ENCODE measurements at places on chromosomes 7 and 10. TPM values are rescaled to one million over a fixed set of nuclear protein-coding genes. Genes with fewer than 3 reads are reported as not detected.

The TM9SF3 gene
- 139 TPM for total RNA-seq

The NPY gene
- total RNA-seq: not detected

GRCh38 chr10:43707770-43708169 is 59.1 kb upstream of the ZNF32 start:
- DNase-seq: no peak

DNA sequence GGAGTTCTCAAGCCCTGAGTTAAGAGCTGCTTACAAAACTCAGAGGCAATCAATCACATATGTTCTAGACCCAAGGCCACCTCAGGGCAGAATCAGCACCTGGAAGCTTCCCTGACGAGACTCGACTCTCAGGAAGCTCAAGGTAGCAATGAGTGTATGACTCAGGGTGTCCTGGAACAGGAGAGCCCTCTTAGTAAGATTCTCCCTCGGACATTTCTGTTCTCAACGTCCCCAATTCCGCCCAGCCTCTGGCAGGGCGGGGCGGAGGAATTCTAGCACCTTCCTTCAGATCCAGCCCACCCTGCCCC is 39.6 kb upstream of the PROSER2 start:
- no peak for DNase-seq

GRCh38 chr7:118863966-118864365 is 639.5 kb downstream of the ANKRD7 start:
- no peak for DNase-seq

GRCh38 chr10:129307141-129307540 is 159.9 kb upstream of the MGMT start:
- DNase-seq: no peak

- DNase-seq: peak; percentile 49
Measured at GRCh38 chr10:69956741-69957230, 95.9 kb upstream of the MACROH2A2 start.

DNA sequence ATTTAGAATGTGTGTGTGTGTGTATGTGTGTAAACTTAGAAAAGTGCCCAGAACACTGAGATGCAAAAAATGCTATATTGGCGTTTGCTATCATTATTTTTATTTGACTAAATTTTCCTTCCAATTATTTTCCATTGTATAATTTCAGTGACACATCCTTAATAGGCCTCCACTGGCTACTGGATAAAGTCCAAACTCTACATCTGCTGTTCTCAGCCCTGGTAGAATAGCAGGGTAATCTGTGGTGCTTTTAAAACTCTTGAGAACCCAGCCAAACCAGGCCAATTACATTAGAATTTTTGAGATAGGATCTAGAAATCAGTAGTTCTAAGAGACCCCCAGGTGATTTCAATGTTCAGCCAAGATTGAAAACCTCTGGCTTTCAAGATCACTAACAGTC is 66.4 kb downstream of the ZNF503 start:
- DNase-seq: no peak

GRCh38 chr7:43758029-43758821 is at the start of gene BLVRA:
BLVRA (plus strand) TSS chr7:43758680; CDS start chr7:43771159, 12,479 bp downstream.
- DNase-seq: peak; percentile 93

DNA sequence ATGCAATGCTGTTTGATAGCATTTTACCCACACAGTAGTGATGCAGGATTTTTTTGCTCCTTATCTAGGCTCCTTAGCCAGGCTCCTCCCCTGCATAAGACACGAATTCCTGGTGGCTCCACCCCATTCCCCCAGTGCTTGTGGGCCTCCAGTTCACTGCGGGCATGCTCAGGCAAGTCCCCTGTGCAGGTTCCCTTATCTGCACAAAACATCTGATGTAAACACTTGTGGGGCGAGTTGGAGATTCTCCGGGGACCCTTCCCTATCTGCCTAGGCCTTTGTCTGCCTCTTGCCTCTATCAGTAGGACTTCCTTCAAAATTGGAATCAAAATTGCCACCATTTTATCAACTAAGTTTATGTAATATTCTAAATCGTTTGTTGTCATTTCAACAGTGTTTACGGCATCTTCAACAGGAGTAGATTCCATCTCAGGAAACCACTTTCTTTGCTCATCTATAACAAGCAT is 5.4 kb upstream of the STK17A start:
- DNase-seq: no peak

DNA sequence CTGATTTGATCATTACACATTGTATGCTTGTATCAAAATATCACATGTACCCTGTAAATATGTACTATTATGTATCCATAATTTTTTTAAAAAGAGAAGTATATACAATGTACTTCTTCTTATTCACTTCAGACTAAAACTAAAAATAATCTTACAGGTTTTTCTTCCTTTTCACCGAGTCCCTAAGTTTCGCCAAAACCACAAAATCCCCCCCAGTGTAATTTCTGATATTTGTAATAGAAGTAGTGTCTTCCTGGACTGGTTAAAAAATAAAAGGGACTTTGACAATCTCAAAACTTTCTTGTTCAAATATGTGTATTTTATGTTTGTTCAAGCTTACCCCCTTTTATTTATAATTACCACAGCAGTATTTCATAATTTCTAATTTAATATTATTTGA is 23.9 kb downstream of the EPC1 start:
- no peak for DNase-seq

- no peak for DNase-seq
Measured at GRCh38 chr10:62000037-62000603, 98.6 kb downstream of the ARID5B start.

- no peak for DNase-seq
Measured at GRCh38 chr10:14838582-14839304, 637 bp downstream of the HSPA14 start.

DNA sequence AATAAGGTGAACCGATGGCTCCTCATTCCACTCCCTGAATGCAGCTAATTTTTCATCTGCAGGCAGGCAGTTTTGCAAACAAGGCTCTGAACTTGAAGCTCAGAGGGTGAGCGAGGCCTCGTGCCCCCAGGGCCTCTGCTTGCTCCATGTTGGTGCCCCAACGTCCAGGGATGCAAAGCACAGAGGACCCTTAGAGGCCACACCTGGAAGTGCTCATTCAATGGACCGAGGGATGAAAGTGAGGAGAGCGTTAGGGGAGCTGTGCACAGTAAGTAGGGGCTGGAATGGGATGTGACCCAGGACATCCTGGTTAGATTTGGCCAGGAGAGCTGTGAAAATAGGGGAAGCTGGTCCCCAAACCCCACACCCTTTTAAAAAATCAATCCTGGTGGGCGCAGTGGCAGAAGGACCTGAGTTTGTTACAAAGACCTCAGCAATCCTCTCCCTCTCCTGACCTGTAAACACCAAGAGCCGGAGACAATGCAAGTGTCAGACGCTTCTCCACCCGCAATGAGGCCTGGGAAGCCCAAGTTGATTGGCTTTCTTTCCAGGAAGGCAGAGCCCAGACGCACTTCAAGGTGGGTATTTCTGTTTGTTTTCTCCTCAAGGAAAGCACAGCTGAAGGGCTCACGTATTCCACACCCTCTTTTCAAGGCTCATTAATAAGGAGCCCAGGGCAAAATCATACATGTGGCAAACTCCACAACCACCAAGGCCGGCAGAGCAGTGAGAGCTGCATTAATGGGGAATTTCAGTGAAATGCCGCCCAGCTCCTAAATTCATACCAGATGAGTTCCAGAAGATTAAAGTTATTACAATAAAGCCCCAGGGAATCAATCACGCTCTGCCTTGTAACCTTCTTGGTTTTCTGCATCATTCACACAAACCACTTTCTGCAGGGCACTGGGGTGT is 14.1 kb upstream of the CXCL12 start:
- DNase-seq: peak; percentile 53

GRCh38 chr7:47190462-47190861 is 391.4 kb downstream of the TNS3 start:
- DNase-seq: no peak

GRCh38 chr7:29809533-29810155 is 3.3 kb downstream of the WIPF3 start:
- no peak for DNase-seq

All from mesenteric fat pad (tissue), 1 donor.